ENCODE measurements at places on chromosomes 7 and 10. TPM values are rescaled to one million over a fixed set of nuclear protein-coding genes. Genes with fewer than 3 reads are reported as not detected.

The GIMAP1 gene
- total RNA-seq = 6.7 TPM

The OR2A7 gene
- total RNA-seq = 0.55 TPM

The BHLHA15 gene
- total RNA-seq = not detected

The MRLN gene
- not detected for total RNA-seq

The CYP2C8 gene
- not detected for total RNA-seq

The LIPM gene
- not detected for total RNA-seq

Measured in left ventricle myocardium superior (tissue), 1 donor.